ENCODE measurements at places on chromosomes 1 and 21.

DNA sequence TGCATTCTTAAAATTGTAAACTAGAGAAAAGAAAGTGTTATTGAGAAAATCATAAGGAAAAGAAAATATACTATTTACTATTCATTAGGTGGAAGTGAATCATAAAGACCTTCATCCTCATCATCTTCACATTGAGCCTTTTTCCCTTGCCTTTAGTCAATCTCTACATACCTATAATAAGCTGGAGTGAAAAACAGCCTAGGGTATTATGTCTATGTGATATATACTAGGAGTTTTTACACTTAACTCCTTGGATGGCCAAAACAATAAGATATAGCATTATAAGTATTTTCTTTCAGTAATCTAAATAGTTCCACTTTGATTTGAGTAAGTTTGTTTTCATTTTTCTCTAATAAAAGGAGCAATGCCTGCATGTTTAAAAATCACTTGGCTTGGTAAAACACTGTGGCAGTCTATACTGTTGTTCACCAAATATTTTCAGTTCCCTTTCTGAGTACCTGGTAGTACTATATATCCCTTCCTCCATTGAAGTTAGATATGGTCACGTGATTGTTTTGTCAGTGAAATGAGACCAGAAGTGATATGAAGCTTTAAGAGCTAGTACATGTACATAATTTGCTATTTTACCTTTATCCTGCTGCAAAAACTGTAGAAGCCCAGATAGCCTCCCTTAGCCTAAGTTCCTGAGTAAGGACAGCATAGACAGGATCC, 78.3 kb downstream of the CLEC20A start:
- no peak for DNase-seq

- DNase-seq: peak; percentile 4
Measured at GRCh38 chr1:201399352-201400126, 415 bp upstream of the LAD1 start.

- no peak for DNase-seq
Measured at GRCh38 chr1:89041119-89041641, 18.5 kb upstream of the GBP3 start.

- no peak for DNase-seq
Measured at GRCh38 chr1:35575416-35575958, 2.4 kb downstream of the TFAP2E start.

DNA sequence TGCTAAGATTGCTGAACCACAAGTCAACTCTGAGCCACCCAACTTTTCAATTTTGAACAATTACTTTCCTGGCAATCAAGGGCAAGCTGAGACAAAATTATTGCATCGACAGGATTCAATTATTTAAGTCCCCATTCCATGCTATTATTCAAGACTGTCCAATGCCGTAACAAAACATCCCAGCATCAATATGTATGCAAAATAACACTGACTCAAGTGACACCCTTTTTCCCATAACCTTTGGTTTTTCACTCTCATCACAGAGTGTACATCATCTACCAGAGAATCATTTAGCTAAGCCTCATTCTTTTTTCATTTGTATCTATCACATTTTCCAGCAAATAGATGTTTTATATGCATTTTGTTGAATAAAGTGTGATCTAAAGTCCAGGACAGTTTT, 54.6 kb downstream of the ERICH3 start:
- no peak for DNase-seq

- no peak for DNase-seq
Measured at GRCh38 chr1:222071387-222071786, 329.5 kb upstream of the DUSP10 start.

DNA sequence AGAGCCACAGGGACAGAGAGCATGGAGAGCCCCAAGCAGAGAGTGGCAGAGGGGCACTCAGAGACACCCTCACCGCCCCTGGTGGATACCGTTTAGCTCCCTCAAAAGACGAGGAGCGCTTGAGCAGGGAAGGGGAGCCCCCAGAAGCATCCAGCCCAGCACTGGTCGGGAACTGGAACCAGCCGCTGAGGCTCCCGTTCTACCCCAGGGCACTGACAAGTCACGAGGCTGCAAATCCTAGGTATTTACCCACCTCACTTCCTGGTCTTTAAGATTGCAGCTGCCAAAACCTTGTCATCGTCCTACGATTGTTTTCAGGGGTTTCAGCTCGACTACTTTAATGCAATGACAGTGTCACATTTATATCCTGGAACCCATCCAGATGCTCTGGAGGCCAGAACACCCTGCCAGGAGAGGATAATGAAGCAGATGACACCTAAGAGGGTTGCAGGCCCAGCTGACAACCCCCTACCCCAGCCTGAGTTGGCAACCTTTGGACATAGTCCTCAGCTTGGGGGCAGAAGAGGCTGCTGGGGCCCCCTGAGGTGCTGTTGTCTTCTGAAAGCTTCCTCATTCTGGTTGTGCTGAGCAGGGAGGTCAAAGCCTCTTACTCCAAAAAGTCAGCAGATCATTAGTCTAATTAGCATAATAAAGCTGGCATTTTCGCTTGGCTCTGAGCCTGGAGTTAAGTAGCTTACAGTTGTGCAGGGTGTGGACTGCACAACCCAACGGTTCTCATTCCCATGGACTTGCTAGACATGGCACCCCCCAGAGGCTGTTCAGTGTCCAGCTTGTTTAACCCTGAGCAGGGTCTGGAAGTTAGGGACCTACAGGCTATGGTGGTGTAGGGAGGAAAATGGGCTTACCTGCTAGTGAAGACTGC, 20.6 kb upstream of the BACE2 start:
- DNase-seq: no peak

DNA sequence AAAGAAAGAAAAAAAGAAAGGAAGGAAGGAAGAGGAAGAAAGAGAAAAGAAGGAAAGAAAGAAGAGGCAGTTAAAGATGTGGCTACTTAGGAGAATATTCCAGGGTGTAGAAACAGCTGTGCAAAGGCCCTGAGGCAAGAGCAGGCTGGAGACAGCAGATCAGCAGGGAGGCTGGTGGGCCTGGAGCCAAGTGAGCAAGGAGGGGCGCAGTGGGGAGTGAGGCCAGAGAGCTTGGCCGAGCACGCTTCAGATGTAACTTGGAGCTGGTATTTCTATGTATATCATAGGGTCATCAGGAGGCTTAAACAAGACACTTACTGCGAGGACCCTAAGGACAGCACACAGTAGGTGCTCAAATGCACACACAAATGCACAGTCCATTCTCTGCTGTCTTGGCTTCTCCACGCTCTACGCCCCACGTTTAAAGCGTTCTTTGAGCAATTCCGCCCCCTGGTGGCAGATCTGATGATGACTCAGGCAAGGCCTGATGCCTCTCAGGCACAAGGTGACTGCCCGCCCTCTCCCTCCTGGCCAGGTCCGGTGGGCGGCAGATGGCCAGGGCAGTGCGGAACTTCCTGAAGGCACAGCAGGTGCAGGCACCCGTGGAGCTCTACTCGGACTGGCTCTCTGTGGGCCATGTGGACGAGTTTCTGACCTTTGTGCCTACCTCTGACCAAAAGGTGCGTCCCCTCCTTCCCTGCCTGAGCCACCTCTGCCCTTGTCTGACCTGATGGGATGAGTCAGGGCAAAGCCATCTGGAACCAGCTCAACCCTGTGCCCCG, 11.9 kb upstream of the PADI3 start:
- DNase-seq: peak; percentile 78

- DNase-seq: no peak
Measured at GRCh38 chr1:176517484-176517883, 54.5 kb downstream of the PAPPA2 start.

GRCh38 chr1:54228638-54229079, 28.7 kb downstream of the MRPL37 start:
- DNase-seq: no peak

- peak; percentile 20 for DNase-seq
Measured at GRCh38 chr1:193070942-193071341, 11.5 kb downstream of the RO60 start.

- DNase-seq: no peak
Measured at GRCh38 chr1:176786274-176786673, 323.3 kb downstream of the PAPPA2 start.

- DNase-seq: no peak
Measured at GRCh38 chr21:45747802-45748445, 104.4 kb downstream of the PCBP3 start.

GRCh38 chr1:12076425-12077005, 13.4 kb downstream of the TNFRSF8 start:
- DNase-seq: no peak

- no peak for DNase-seq
Measured at GRCh38 chr1:172470149-172470548, 26.3 kb upstream of the PIGC start.

GRCh38 chr1:207418351-207418750, 35.8 kb upstream of the CR2 start:
- no peak for DNase-seq

DNA sequence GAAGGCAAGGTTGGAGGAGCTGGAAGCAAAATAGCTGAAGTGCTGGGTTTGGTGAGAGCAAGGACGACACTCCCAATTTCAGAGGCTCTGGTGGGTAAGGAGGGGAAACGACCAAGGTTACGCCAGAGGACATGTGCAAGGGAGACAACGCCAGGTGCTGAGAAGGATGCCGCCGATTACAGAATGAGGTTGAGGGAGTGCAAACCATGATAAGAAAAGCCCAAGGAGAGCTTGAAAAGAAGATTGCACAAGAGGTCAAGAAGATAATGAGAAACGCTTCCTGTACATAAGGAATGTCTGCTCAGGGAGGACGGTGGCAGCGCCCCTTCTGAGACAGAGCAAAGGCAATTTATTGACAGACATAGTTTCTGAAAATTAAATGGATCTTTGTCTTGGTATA, 382.0 kb upstream of the PROX1 start:
- DNase-seq: no peak

DNA sequence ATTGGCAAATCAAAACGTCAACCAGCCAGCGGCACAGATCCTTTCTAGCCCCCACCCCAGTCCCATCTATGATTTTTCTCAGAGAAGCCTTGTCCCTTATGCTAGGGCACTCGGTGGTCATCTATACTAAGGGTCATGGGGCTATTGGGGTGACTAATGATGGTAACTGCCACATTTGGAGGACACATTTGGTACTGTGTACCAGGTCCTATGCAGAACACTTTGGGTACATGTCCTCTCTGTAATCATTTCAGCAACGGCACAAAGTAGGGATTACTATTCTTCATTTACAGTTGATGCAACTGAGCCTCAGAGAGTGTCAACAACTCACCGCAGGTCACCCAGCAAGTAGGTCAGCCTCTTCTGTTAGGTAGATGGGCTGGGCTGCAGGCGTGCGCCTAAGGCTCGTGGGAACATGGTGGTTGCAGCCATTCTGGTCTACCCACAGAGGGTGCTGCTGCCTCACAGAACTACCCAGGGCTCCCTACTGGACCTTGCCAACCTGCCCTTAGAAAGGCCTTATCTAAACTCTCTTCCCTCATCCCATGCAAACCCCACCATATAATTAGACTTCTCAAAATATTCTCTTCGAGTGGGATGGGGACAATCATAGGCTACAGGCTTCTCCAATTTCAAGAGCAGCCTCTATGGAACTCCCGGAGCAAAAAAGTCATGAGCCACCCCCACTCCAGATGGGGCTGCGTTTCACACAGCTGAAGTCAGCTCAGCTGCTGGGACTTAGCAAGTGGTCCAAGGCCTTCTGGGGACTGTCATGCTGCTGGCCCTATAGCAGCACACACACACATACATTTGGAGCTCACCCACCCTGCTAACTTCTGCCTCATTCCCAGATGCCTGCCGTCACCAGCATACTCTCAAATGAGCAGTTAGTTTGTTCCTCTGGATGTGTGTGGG, 5.8 kb upstream of the SDHB start:
- peak; percentile 47 for DNase-seq

DNA sequence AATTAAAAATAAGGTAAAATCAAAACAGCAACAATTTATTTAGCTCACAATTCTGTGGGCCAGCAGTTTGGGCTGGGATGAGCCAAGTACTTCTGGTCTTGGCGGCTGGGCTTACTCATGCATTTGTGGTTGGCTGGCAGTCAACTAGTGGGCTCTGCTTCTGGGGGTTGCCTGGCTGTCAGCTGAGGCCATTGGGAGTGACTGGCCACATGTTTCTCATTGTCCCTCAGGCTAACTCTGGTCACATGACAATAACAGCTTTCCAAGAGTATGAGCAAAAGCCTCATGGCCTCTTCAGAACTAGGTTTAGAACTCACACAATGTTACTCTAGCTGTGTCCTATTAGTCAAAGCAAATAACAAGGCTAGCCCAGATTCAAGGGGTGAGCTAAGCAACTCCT, 15.6 kb upstream of the CHIA start:
- peak; percentile 47 for DNase-seq

DNA sequence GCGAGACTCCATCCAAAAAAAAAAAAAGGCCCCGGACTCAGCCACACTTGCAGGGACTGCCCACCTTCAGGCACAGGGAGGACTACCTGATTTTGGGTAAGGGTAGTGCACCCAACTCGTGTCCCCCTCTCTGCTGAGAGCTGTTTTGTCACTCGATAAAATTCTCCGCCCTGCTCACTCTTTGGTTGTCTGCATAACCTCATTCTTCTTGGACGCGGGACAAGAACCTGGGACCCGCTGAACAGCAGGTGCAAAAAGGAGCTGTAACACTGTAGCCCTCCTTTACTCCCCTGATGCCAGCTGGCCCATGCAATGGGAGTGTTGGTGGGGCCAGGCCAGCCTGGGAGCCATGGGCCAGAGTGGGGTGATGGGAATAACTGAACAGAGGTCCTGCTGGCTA, 10.6 kb downstream of the S100B start:
- DNase-seq: no peak

DNA sequence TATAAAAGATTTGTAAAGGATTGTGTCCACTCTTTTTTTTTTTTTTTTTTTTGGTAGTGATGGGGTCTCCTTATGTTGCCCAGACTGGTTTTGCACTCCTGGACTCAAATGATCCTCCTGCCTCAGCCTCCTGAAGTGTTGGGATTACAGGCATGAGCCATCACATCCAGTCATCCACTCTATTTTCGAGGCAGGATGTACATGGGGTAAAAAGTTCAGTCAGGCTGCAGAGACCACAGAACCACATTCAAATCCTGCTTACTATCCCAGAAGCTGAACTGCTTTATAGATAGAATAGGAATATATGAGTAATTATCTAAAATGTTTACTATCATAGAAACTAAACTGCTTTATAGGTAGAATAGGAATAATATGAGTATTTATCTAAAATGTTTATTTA, 26.0 kb upstream of the KCNK2 start:
- no peak for DNase-seq

DNA sequence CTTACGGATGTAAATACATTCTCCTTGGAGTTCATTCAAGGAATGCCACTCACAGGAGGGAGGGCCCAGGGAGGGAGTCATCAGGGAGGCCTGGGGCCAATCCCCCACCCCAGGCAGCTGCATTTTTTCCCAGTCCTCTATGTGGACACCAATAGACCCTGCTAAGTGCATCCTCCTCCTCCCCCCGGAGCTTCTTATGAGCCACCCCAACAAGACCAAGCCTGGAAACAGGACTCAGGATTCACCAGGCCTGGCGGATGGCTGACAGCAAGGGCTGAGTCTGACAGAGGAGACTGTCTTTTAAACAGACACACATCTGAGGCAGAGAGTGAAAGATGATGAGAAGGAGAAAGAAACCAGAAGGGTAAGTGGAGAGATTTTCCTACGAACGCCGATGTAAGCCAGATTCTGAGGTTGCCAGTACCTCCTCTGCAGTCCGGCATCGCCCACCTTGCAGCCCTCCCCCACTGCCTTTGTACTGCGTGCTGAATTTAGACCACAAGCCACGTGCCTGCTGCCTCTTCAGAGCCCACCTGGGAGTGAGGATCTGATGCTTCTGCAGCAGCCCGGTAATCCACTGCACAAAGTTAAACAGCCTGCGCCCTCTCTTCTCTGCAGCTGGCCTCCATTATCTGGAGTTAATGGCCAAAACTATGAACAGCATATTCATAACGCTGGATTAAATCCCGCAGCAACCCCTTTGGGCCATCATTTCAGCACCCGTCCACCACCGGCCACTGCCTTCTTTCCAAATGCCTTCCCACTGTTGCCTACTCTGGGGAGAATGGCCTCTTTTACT, 17.6 kb upstream of the SFPQ start:
- DNase-seq: no peak

All from activated naive CD8-positive, alpha-beta T cell treated with anti-CD3 and anti-CD28 coated beads for 36 hours (primary cell).